T-cell (primary cell): ENCODE measurements at places on chromosomes 16 and 17.

DNA sequence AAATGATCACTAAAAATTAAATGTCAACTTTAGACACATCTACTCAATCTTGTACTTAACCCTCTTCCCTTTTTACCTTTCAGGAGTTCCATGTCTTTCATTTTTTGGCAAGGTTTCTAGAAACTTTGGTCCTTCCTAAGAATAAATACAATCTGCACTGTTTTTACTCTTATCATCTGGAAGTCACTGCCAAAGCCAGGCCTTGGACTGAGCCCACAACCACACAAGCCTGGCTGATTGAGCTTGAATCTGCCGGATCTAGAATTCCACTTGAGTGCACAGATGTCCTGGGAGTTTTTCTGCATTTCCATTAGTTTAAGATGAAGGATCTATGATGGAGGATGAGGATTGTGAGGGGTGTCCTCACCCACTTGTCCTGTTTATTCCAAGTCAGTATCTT lies 126.1 kb downstream of the VPS53 start:
- no peak for DNase-seq

DNA sequence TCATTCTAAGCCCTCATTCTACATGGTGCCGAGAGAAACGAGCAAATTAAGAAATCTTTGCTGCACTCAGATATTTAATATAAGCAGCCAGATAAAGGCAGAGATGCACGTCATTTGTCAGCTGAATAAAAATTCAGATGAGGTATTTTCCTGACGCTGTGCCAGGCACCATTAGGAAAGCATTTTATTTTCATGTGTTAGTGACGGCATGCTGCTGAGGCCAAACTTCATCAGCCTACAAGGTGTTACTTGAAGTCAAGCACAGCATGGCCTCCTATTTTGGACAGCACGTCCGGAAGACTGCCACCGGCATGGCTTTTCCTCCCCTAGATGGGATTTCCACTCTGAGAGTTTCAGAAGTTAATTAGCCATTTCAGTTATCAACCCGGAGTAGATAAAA lies 70.3 kb downstream of the IRX3 start:
- DNase-seq: no peak

GRCh38 chr16:85718682-85719081 lies 29.9 kb upstream of the GINS2 start:
- DNase-seq: no peak

DNA sequence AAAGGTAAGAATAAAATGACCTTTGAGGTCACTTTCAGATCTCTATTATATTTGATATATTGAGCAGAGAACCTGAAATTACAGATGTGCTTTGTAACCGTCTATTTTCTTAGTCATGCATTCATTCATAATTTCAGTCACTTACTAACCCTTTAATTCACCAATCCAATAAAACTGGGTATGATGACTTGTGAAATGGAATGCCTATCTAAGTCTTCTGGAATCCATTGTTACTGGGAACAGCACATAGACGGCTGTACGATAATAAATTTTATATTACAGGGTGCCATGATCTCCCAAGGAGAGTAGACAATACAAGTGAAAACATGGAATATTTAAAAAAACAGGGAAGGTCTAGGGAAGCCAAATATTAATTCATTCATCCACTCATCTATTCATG lies 22.9 kb downstream of the CDH11 start:
- DNase-seq: no peak

DNA sequence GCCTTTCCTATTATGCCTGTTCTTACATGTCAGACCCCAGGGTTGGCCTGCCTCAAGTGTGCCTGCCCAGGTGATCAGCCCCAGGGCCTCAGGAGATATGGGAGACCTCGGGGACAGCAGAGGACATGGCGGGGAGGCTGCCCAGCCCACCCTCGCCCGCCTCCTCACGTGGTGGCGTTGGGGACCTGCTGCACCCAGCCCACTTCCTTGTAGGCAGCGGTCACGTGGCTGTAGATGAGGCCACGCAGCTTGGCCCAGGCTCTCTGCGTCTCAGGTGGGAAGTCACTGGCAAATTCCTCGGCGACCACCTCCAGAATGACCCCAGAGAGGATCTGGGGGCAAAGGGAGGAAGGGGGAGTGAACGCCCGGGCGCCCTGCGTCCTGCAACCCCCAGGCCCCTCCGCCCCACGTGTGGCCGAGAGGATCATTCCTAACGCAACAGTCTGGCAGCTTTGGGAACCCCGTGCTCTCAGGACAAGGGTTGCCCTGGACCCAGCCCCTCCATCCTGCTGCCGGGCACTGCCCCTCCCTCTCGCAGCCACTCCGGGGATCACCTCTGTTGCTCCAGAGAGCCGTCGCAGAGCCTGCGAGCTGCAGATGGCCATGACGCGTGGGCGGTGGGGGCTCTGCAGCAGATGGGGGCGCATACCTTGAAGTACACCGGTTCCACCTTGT lies 6.6 kb downstream of the CYGB start:
- DNase-seq: no peak

- no peak for DNase-seq
These were observed 17.4 kb upstream of the MTSS2 start for GRCh38 chr16:70703041-70703834.

GRCh38 chr17:16243385-16243784 lies 26.4 kb downstream of the PIGL start:
- DNase-seq: no peak

- no peak for DNase-seq
These were observed 198.5 kb downstream of the NTN1 start for GRCh38 chr17:9219631-9220397.

- DNase-seq: no peak
These were observed 397.9 kb upstream of the DYNLRB2 start for GRCh38 chr16:80142940-80143339.

DNA sequence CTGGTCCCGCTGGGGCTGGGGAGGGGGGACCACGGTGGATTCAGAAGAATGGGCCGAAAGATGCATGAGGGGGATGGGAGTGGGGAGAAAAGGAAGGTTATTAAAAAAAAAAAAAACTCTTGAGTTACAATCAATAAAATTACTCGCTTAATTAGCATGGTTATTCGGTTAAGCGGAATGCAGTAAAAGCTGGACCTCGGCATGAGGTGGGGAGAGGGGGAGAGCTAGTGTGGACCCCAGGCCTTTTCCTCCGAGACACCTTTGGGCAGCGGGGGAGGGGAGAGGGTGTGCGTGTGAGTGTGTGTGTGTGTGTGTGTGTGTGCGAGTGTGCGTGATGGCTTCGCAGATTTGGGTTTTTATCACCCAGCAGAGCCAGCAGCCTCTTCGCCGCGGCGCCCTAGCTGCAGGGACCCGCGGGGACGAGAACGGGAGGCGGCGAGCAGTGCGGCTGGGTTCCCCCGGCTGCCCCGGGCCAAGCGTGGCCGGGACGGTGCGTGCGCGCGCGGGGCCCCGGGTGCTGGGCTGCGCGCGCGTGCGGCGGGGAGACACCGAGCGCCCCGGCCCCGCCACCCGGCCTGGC lies 3.7 kb downstream of the BAHCC1 start:
- DNase-seq: no peak

DNA sequence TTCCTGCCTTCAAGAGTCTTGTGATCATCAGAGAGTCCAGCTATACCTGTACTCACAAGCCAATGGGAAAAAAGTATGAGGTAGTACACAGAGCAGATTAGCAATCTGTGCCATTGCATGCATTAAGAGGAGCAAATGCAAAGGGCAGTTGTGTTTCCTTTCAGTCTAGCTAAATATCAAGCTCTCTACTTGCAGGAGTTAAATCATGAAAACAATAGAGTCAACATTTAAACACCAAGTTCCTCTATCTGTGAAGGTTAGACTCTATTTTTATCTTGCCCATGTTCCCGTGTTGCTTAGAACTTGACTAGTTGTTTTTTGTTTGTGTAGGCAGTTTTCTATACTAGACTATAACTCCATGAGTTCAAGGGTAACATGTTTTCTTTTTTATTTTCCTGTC lies 4.7 kb upstream of the FAM20A start:
- no peak for DNase-seq

- DNase-seq: no peak
These were observed 25.4 kb upstream of the GUCY2D start for GRCh38 chr17:7977039-7977438.

- DNase-seq: peak; percentile 72
These were observed 24.3 kb downstream of the POLR3E start for GRCh38 chr16:22321340-22322001.

- no peak for DNase-seq
These were observed 702 bp downstream of the TENT4B start for GRCh38 chr16:50153596-50154419.

DNA sequence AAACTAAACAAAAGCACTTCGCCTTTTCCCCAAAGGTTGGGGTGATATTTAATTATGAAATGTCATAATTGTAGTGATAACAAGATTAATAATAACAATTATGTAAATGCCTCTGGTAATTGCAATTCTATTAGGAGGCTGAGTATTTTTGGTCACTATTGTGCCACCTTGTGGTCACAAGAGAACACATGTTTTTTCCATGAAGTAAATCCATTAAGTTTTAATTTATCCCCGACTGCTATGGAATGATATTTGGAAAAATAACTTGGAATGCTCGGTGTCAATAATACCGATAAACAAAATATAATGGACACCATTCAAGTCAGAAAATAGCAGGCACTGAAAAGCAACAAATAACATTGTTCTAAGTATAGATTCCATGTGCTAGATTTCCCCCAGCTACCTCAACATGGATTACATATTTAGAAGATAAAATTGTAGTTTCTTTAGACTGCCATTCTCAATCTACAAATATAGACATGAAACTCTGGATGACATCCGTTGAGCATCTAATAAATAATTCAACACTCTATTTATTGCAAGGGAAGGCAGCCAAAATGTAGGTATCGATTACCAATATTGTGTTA lies 25.0 kb upstream of the KCNJ2 start:
- no peak for DNase-seq

- no peak for DNase-seq
These were observed 4.1 kb downstream of the GRIN2A start for GRCh38 chr16:10178080-10178479.

GRCh38 chr17:41773731-41774193 lies 12.7 kb downstream of the JUP start:
- no peak for DNase-seq

- DNase-seq: no peak
These were observed 315.3 kb downstream of the XYLT1 start for GRCh38 chr16:17155485-17155884.

GRCh38 chr16:87823181-87823929 lies 46.0 kb downstream of the SLC7A5 start:
- no peak for DNase-seq

DNA sequence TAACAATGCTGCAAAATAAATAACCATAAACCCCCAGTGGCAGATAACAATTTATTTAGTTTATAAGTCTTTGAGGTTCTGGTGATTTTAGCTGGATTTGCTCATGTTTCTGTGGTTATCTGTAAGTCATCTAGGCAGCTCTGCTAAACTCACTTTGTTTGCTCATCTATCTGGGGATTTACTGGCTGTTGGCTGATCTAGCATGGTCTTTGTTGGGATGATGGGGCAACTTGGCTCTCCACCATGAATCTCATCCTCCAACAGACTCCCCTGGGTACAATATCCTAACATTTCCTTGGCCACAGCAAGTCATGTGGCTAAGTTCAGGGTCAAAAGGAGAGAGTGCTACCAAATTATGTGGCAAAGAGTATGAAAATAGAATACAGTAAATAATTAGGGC lies 359.3 kb downstream of the CA10 start:
- no peak for DNase-seq

DNA sequence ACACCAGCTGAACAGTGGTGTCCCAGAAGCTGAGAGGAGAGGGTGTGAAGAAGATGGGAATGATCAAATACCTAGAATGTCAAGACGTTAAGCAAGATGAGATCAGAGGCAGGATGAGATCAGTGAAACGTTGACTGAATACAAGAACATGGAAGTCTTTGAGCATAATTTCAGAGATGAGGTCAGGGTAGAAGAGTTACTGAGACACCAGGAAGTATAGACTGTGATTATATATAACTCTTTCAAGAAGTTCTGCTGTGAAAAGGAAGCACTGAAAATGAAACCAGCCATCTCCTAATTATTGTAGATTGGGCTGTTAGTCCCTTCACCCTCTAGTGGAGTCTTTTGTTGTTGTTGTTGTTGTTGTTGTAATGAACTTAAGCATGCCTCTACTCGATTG lies 9.1 kb downstream of the SHCBP1 start:
- no peak for DNase-seq

DNA sequence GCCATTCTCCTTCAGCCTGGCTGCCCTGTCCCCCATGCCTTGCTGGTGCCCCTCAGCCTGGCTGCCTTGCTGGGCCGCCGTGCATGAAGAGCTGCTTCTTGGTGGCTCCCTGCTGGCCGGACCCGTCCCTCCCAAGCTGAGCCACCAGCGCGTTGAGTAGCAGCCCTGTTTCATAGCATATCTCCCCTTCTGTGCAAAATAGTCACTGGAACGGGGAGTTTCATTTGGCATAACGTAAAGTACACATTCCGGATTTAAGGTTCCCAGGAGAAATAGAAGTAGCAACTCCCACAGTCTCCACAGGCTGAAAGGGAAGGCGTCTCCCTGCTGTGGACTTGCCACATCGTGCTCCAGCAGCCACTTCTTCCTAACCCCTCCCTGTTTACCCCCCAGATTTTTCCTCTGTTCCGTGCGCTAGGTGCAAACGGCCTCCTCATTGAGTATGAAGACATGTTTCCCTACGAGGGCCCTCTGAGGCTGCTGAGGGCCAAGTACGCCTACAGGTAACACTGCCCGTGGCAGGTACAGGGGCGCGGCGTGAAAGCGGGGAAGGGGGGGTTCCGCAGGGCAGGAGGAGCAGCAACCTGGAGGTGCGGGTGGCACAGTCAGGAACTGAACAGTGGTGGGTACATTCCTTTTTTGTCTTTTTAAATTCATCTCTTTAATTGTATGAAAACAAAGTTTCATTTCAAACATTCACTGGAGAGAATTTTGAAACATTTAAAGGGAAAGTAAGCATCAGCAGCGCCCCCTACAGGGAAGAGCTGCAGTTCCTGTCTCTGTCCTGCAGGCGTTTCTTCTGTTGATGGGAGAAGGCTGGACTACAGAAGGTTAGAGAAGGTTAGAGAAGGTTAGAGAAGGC lies 5.8 kb upstream of the OGFOD3 start:
- DNase-seq: peak; percentile 41

DNA sequence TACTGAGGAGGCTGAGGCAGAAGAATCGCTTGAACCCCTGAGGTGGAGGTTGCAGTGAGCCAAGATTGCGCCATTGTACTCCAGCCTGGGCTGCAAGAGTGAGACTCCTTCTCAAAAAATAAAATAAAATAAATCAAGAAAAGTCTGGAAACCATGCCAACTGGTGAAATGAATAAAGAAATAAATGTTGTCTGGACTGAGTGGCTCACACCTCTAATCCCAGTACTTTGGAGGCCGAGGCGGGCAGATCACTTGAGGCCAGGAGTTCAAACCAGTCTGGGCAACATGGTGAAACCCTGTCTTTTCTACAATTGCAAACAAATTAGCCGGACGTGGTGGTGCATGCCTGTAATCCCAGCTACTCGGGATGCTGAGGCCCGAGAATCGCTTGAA lies 744 bp upstream of the LRRC37A3 start:
- DNase-seq: no peak

GRCh38 chr16:57473176-57473840 lies 10.8 kb downstream of the POLR2C start:
- no peak for DNase-seq

- DNase-seq: no peak
These were observed 239.7 kb upstream of the ERCC4 start for GRCh38 chr16:13680021-13680889.

GRCh38 chr16:30375864-30376263 lies 1.3 kb downstream of the MYL11 start:
- no peak for DNase-seq
